ENCODE measurements at places on chromosomes 6 and 20.

DNA sequence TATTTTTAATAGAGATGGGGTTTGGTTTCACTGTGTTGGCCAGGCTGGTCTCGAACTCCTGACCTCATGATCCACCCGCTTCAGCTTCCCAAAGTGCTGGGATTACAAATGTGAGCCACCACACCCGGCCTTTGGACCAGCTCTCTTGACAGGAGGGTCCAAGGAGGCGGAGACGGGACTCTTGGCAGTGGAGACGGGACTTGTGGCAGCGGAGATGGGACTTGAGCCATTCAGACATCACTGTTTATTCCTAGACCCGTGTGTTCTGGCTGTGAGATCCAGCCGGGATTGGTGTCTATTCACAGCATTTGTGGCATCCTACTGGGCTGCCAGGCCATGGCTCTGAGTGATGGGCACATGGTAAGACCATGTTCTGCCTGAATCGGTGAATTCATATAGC is 25.6 kb downstream of the PRPF6 start:
- DNase-seq = no peak

DNA sequence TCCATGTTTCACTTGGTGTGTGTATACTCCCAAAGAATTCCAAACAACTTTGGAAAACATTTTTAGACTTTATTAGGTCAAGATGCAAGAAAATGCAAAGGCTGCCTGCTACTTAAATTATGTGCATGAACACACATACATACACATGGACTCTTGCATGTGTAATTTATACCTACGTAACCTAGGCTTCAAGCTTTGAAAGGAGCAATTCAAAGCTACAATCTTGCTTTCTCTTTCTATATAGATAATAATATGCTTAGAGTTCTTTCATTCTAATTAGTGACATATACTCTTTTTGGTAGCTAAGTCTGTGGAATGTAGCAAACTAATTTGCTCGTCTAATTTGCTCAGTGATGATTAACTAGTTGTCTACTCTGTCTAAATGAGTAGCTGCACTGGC is 146.5 kb downstream of the EPHA7 start:
- no peak for DNase-seq

DNA sequence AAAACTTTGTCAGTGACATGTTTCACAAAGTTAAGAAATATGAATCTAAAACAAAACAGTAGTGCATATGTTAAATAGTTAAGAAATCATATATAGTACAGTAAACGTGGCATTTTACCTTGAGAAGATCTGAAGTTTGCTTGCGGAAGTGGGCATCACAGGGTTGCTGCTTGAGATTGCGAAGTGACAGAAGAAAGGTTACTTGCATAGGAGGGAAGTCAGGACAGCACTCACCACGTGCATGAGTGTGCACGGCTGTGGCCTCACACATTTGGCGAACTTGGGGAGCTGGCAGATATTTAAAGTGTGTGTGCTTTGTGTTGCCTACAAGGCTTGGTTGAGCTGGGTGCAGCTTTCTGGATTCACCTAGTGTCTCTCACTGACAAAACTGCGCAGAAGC is 431.5 kb upstream of the ARID1B start:
- no peak for DNase-seq

DNA sequence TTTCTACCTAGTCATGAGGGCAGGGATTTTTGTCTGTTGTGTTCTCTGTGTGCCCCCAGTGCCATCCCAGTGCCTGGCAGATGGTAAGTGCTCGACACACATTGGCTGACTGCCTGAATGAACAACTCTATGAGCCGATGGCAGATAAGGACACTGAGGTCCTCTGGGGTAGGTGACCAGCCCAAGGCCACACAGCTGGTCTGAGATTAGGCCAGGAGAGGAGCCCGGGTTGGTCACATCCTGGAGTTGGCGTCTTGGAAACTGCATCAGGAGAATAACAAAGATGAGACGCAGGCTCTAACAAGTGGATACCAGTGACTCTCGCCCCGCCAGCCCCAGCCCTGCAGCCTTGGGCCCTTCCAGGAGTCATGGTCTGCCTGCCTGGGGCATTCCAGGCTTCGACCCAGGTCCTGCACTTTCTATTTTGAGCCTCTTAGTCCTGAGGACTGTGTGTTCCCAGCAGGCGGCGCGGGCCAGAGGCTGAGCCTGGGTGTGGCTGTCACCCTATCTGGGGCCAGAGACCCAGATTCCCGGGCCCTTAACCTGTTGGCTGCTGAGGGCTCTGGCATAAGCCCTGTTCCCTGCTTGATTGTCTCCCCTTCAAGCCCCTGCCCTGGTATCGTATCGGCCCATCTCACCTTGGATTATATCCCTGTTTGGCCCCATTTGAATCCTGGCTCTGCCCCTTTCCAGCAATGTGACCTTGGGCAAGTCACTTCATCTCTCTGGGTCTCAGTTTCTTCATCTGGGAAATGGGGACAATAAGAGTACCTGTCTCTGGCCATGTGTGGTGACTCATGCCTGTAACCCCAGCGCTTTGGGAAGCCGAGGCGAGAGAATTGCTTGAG is 88.3 kb downstream of the CEBPB start:
- DNase-seq = no peak

Data from HL-60 (cell line).